T-helper 2 cell (primary cell): ENCODE measurements at places on chromosomes 3 and 15.

GRCh38 chr3:2823031-2823430, 287.1 kb downstream of the IL5RA start:
- DNase-seq: no peak

GRCh38 chr3:132232231-132232792, 84.9 kb upstream of the ACP3 start:
- DNase-seq: no peak

GRCh38 chr15:39270934-39271333, 309.9 kb upstream of the THBS1 start:
- no peak for DNase-seq

- no peak for DNase-seq
Measured at GRCh38 chr3:177468331-177468730, 271.0 kb upstream of the TBL1XR1 start.

GRCh38 chr15:70361891-70362290, 264.2 kb upstream of the TLE3 start:
- no peak for DNase-seq

GRCh38 chr15:77195586-77195985, 124.7 kb upstream of the TSPAN3 start:
- DNase-seq: no peak

GRCh38 chr15:82165948-82166376, 96.6 kb downstream of the EFL1 start:
- no peak for DNase-seq

- DNase-seq: no peak
Measured at GRCh38 chr3:111956995-111957734, 21.7 kb upstream of the ABHD10 start.

- DNase-seq: no peak
Measured at GRCh38 chr3:192993411-192993810, 75.8 kb upstream of the MB21D2 start.

GRCh38 chr3:100150473-100150872, 36.2 kb upstream of the FILIP1L start:
- DNase-seq: no peak

- DNase-seq: no peak
Measured at GRCh38 chr15:53115563-53115962, 325.4 kb upstream of the ONECUT1 start.

DNA sequence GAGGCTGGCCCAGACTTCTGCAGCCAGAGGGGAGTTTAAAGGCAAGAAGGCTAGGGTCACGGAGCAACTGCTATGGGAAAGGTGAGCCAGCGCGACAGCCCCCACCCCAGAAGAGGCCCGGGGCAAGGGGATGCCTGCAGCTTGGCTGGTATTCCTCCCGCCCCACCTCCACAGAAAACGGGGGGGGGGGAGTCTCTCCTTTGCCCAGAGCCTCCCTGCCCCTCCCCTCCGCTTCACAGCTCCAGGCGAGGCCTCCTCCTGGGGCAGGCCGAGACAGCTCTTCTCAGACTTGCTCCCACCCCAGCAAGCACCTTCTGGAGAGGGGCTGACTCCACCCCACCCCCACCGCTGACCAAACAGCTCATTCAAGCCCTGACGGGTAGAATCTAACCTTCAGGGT, 13.4 kb downstream of the ANP32A start:
- no peak for DNase-seq

DNA sequence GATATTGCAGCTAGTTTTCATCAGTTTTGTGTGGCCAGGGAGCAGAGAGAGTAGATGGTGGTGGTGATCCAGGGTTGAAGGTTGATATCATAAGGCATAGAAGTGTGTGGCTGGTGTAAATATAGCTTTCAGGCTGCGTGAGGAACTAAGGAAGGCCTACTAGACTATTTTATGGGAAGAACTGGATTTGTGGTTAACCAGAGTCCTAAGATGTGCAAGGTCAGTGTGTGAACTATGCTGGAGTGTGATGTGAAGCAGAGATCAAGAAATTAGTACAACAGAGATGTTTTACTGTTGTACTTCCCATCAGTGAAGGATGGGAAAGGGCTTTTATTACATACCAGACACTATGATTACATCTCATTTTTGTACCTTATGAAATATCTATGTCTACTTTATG, 41.5 kb downstream of the MAPK6 start:
- DNase-seq: no peak

DNA sequence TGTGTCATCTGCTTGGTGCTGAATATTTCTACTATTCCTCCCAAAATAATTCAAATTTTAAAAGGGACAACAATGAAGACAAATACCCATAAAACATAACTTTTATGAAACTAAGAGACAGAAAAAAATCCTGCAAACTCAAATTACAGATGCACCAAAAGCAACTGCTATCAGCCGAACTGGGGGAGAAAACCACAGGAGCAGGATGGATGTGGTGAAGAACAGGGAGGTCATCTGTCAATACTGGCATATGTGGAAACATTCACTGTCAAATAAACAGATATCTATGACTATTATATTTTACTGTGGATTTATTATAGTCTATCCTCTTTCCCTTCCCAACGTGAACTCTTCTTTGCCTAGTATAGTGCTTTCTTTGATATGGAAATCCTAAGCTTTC, 53.3 kb upstream of the CPOX start:
- no peak for DNase-seq

GRCh38 chr15:26873846-26874245, 7.0 kb downstream of the GABRA5 start:
- no peak for DNase-seq

DNA sequence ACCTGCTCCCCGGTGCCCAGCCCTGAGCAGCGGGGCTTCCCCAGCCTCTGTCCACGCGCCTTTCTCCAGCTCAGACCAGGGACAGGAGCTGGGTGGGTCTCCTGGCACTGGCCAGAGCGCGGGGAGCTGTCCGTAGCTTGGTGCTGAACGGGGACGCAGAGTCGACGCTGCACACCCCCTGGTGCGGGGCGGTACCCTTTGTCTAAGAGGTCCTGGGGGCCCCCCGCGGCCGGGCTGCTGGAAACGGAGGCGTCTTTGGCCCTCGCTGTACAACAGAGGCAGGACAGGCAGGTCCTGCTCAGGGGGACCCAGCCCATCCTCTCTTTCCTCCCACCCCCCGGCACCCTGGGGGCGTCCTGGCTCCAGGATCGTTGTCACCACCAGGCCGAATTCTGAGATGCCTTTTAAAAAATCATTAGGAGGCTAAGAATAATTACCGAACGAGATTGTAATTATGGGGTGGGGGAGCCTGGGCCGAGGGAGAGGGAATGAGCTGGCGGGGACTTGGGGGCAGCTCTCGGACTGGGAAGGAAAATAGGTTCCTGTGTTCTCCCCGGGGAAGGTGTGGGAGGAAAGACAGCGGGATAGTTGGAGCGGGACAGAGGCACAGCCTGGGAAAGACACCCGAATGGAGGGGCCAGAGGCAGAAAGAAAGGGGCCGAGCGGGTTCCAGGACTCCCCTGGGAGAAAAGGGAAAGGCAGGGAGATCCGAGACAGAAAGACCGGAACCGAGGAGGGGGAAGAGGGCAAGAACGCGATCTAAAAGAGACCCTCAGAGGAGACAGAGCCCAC, 4.1 kb upstream of the SKOR1 start:
- no peak for DNase-seq

DNA sequence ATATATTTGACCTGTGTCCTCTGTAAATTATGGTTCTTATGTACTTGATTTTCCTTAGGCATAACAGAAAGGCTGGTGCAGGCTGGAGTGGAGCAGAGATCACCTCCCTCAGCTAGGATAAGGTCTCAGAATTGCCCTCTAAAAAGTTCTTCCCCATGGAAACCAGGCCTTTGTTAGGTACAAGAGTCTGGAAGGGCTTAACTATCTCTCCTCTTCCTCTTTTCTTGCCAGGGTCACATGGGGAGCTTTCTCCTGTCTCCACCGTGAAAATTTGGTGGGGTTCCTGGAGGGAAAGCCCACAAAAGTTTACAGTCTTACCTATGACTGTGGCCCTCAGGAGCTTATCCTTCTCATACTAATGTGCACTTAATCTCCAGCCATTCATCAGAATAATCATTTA, 633.2 kb downstream of the MCTP2 start:
- DNase-seq: no peak

- no peak for DNase-seq
Measured at GRCh38 chr15:71129669-71130068, 14.4 kb downstream of the THSD4 start.

GRCh38 chr3:50523279-50523811, 19.9 kb upstream of the CACNA2D2 start:
- DNase-seq: no peak

DNA sequence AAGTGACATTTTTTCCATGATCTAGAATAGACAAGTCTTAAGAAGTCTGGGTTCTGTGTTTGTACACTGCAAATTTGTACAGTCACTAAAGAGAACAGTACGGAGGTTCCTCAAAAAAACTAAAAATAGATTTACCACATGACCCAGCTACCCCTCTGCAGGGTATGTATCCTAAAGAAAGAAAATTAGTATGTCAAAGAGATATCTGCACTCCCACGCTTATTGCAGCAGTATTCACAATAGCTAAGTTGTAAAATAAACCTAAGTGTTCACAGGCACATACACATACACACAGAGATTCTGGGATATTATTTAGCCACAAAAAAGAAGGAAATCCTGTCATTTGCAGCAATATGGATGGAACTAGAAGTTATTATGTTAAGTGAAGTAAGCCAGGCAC, 120.4 kb downstream of the ZIC1 start:
- DNase-seq: no peak

- no peak for DNase-seq
Measured at GRCh38 chr3:134341389-134341788, 32.9 kb downstream of the AMOTL2 start.

GRCh38 chr3:104297617-104298016, 1069.1 kb upstream of the ALCAM start:
- DNase-seq: no peak
